ENCODE measurements at places on chromosomes 5 and 9.

DNA sequence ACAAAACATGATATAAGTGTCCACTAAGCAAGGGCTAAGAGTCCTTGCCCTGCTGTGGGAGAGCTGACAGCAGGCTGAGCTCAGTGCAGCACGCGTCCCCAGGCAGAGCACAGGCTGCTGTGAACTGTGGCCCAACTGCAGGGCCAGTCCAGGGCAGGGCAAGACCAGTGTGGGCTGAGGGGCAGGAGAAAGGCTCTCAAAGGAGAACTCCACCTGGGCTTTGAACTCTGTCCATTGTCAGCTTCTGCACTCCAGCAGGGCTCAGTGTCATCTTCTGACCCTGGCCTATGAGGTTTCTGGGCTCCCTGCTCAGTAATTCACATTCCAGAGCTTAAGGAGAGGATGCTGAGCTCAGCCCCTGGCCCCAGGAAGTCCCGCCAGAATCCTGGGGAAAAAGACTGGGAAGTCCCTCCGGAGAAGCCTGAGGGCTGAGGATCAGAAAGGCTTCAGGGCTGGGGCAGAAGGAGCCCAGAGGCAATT, 37.4 kb downstream of the LHFPL2 start:
- no peak for DNase-seq

- no peak for DNase-seq
These were observed 56.3 kb downstream of the SLC24A2 start for GRCh38 chr9:19732441-19732951.

DNA sequence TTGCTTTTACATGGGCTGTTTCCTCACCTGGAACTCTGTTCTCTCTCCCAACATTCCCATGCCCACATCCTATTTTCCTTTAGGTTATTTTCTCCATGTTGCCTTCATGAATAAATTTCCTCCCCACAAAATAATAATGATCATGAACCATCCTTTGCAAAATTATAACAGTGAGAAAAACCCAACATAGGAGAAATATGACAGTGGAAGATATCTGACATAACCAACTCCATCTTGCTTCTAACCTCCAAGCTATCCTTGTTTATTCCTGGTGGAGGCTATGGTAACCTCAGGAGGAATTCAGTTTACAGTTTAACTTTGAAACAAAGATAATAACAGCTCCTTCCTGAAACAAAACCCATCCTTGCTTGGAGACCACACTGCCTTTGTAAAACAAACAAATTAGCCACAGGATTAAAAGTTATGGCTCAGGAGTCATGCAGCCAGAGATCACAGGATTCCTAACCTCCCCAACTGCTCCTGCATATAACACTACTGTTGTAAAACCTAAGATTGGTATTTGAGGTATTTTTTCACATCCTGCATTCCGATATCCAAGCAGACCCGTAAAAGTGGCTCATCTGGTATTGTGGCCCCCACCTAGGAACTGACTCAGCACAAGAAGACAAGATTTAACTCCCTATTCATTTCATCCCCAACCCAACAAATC, 212.4 kb downstream of the TRIM32 start:
- DNase-seq, result no peak

GRCh38 chr5:93359296-93359959, 221.6 kb downstream of the NR2F1-AS1 start:
- DNase-seq, result no peak

- DNase-seq, result no peak
These were observed 36.2 kb downstream of the SNX18 start for GRCh38 chr5:54553659-54554207.

DNA sequence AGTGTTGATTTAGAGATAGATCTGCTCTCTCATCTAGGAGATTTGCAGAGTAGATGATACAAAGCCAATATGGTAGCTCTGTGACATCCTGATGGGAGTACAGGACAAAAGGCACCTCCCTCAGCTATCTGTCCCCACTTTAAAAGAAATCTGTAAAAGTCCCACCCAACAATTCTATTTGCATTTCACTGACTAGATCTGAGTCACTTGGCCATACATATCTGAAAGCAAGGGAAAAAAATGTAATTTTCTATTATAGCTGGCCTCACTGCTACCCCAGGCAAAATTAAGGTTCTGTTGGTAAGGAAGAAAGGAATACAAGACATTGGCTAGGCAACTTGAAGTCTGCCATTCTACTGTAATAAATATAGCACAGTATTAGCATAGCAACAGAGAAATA, 96.2 kb upstream of the RNF180 start:
- DNase-seq, result no peak
